Activated CD4-positive, alpha-beta T cell treated with anti-CD3 and anti-CD28 coated beads, Interleukin-2, Interleukin-6, amounts not matched to agents 100 ng/mL and 50 ng/mL, durations not matched to agents 16 hours and 8 hours (primary cell): ENCODE measurements at places on chromosomes 7 and 10.

DNA sequence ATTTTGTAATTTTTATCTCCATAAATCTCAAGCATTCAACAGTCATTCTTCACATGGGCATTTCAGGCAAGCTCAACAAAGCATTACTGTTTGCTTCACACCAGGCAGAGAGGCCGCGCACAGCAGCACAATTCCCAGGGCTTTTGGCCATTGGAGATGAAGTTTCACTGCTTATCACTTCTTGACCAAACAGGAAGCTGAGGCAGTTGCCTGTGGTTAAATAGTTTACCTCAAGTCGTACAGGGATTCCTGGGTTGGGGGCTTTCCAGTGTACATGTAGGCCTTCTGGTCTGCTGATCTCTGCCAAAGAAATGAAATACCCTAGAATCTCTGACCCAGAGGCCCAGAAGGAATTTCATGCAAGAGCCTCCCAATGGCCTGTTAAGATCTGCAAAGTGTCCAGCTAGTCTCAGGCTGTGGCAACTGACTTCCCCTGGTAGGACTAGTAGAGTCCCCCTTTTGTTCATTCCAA is 11.2 kb upstream of the PRDX3 start:
- DNase-seq: peak; percentile 57

DNA sequence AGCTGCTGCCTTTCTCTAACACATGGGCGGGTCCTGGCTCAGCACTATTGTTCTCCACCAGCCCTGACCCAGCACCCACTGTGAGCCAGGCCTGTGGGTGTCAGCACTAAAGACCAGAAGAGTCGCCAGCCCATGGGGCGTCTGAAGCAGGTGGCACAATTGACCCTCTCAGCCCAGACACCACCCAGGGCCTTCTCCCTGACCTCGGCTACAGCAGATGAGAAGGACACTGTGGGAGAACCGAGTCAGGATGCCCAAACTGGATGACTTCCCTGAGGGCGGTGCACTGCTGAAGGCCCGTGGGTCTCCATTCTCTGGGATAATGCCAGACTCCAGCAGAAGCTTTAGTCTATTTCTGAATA is 97.0 kb downstream of the MKI67 start:
- no peak for DNase-seq

DNA sequence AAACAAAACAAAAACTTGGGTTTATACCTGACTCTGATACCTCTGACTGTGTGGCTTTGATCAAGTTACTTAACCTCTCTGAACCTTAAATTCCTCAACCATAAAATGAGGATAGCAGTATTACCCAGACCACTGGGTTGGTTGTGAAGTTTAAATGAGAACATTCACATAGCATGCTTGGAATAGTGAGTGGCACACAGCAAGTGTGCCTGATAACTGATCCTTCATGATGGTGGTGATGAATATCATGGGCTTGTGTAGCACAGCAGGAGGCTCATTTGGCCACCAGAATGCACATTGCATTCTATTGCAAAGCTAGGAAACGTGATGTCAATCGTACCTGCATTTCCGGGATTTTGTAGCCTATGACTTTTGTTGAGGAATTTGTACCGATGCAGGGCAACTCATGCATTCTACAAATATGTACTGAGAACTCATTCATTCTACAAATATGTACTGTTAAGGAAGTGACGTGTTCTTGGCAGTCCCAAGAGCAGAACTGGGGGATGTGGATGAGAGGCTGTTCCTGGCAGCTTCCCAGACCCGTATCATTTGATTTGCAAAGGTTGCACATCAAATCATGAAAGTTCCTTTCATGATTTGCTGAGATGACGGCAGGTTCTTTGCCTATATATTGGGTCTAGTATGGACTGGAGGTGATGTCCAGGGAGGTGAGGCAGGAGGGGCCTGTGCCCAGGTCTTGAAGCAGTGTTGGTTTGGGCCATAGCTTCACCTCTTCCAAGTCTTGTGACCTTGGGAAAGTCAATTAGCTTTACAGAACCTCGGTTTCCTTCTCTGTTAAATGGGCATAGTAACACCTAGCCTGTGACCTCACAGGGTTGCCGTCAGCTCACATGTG is 94.6 kb upstream of the SMNDC1 start:
- DNase-seq: no peak

GRCh38 chr10:43479275-43479674 is 42.4 kb downstream of the ZNF487 start:
- no peak for DNase-seq

- DNase-seq: no peak
Observed at GRCh38 chr10:24027107-24027506, 181.8 kb upstream of the KIAA1217 start.
